ENCODE measurements at places on chromosomes 11 and 22. TPM values are rescaled to one million over a fixed set of nuclear protein-coding genes. Genes with fewer than 3 reads are reported as not detected.

TYMP gene
- 1.9 TPM for total RNA-seq

OR2AT4 gene
- total RNA-seq = not detected

GRCh38 chr11:115263799-115264656, 240.2 kb downstream of the CADM1 start:
- no peak for DNase-seq

DNA sequence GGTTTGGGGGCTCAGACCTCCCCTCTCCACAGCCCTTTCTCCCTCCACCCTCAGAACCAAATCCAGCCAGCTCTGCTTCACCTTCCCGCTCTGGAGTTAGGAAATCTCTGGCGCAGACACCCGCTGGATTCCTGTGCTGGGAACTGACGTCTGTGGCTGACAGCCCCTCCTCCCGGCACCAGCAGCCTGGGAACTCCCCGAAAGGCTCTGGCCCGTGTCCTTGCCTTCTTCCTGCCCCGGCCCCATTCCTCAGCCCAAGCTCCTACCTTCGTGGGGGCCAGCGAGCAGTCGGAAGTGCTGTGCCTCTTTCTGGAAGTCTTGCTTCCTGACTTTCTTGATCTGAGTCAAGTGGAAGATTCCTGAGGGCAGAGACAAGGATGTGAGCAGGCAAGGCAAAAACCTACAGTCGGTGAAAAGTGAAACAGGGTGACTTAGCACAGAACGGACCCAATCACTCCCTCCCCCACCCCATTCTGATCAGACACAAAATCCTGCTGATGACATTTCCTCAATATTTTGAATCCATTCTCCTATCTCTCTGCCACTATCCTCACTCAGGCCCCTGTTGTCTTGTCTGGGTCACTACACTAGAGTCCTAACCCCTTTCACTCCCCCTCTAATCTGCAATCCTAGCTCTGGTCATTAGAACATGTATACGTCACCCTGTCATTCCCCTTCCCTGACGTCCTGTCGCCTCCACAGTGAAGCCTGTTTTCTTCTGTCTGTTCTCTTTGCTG, 34.1 kb downstream of the CHRDL2 start:
- DNase-seq = peak; percentile 47
